CD4-positive, alpha-beta T cell treated with Interleukin-4 for 1 hour (primary cell): ENCODE measurements at places on chromosomes 16 and 17.

DNA sequence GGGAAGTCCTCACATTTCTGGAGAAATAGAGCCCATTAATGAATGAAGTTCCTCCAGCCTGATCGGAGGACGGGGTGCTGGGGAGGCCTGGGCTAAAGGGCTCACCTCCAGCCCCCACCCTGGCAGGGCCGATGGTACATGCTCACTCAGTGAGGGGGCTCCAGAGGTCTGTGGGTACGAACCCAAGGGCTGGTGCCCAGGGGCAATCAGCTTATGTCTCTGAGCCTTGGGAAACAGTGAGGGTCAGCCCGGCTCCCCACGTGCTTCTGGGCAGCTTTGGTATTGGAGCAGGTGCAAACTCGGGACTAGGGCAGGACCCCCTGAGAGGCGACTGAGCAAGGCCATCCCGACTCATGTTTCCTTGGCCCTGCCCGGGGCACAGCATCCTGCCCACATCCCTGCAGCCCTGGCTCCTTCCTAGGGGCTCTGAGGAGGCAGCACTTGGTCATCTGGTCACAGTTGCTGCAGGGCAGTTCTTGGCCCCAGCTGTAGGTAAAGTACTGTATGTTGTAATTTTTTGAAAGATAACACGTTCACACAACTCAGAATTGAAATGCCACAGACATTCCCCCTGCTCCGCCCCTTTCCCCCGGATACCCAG, 969 bp upstream of the CETP start:
- no peak for DNase-seq

DNA sequence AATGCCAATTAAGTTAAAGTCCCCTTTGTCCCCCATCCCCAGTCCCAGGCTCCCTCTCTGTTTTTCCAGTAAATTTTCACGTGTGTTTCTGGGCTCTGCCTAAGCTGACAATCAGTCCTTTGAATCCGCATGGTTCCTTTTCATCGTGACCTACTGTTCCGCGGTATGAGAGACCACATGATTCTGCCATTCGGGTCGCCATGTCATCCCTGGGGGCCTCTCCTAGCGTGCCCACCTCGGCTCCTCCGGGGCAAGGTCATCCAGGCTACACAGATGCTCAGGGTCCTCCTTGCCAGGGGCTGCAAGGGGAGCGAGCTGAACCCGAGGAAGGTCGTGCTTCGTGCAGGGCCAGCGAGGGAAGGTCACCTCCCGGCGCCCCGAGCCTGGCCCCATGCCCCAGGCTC, 157.6 kb downstream of the RAB11FIP4 start:
- DNase-seq = no peak

GRCh38 chr17:21814776-21815175, 122.5 kb downstream of the KCNJ18 start:
- no peak for DNase-seq

DNA sequence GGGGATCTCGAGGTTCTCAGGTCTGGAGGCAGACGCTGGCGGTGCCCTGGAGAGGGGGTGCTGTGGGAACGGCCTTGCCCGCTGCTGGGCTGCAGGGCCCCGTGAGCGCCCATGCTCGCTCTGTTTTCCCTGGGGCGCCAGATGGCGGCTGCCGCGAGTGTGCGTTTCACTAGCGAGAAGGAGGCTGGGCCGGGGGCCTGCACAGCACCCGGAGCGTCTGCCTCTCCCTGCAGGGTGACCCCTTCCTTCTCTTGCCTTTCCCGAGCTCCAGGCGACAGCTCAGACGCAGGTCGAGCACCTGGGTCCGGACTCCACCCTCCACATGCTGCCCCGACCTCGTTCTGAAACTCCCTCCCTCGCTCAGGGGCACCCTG, 2.7 kb downstream of the TELO2 start:
- no peak for DNase-seq

DNA sequence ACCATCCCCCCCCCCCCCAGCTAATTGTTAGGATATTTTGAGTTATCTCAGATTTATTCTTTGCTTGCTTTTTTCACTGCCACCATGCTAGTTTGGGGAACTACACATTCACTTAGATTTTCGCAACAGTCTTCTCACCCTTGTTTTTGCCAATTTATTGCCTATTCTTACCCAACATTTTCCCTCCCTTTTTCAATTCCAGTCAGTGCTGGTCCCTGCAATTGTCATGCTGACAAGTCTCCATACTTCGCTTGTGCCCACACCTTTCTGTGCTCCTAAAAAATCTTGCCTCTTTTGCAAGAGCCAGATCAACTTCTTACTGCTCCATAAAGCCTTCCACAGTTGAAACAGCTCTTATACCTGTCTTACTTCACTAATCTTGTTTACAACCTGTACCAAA, 16.3 kb downstream of the TNRC6A start:
- DNase-seq = no peak

DNA sequence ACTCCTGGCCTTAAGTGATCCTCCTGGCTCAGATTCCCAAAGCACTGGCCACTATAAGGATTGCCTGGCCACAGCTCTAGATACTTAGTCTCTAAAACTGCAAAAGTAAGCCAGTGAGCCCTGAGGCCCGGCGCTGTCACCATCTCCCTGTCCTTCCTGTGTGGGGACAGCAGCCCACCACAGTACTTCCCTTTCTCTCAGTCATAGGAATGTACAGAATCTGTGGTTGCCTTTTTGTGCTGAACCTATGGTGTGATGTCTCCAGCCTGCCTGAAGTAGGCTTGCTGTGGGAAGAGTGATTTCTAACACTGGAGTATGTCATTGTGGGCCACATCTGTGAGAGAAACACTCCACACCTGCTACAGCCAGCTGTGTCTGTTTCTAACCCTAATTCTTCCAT, 24.7 kb downstream of the NTAN1 start:
- no peak for DNase-seq

DNA sequence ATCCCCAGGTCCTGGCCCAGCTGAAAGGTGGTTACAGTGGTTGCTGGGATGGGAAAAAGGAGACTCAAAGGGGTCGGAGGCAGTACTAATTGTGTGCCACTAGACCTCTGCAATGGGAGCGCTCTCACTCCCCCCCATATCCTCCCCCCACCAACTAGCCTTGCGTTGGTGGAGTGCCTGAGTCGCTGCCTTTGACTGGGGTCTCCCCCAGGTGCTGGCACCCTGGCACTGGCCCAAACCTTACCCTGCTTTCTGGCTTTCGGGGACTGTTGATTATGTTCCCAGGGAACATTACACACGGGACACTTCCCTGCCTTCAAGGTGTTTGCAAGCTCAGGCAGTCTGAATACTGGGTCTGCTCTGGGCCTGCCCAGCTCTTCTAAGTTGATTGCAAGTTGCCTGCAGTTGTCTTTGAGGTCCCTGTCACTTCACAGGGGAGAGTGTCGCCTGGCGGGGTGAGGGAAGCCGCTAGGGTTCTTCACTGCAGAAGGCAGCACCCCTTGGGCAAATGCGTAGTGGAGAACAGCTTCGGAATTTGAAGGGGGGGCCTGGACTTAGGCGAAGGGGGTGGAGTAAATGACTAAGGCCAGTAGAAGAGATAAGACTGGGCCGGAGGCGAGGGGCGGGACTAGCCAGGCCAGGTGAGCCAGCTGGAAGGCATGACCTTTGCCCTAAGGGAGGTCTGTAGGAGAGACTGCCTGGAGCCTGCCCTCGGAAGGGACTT, 98.0 kb downstream of the RAB11FIP4 start:
- DNase-seq = no peak
